ENCODE measurements at places on chromosomes 4 and X.

DNA sequence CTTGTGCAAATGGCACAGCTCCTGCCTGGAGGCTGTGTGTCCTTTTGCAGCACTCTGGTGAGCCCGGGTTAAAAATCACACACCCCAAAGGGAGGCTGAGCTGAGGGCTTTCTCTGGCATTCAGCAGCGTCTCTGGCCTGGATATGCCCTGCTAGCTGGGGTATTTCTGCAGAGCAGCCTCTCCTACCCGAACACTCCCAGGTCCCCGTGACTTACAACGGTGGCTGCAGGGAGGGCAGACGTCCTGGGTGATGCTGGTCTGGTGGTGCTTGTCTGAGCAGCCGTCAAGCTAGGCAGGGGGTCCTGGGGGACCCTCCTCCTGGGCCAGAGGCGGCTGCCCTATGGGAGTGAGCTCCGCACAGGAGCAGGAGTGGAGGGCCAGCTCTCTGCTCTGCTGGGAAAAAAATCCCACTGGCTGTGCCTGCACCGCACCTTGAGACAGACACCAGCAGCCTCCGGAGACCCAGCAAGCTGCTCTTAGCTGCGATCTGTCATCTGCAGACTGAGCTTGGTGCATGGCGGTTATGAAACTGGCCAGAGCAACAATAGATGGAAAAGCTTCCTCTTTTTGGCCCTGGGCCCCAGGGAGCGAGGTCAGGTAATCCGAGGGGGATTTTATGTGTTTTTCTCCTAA, 41.3 kb upstream of the ASMTL start:
- DNase-seq: no peak

GRCh38 chrX:150984169-150984824, 1.2 kb downstream of the HMGB3 start:
- DNase-seq: peak; percentile 16

GRCh38 chr4:95505151-95505550, 43.6 kb downstream of the UNC5C start:
- no peak for DNase-seq

DNA sequence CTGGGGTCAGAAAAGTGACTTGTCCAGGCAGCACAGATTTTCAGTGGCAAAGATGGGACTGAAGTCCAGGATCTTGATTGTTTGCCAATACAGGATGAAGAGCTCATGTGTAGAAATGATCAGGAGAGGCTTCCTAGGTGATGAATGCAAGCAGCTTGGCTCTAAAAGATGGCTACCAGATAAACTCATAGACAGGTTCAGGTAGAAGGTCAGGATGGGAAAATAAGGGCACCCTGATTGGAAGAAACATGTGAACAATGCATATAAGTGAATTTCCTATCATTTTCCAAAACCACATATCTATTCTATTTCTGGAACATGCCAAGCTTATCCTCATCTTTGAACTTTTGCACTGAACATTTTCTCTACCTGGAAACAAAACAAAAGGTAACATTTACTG, 87.7 kb downstream of the FAM13A start:
- no peak for DNase-seq

DNA sequence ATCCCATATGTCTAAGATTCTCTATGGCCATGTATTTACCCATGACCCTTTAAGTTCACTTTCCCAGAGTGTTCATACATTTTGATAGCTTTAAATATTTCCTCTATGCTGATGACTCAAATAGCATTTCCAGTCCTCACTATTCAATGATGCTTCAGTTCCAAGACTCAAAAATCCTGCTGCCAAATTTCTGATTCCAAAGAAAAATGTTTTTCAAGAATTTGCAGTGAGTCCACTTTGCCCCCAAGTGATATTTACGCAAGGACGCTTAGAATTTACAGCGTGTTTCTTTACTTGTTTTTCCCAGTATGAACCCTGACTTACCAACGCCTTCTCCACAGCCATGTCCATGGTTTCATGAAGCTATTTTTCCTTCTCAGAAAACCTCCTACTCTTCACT, 127.9 kb upstream of the PCDH18 start:
- no peak for DNase-seq

DNA sequence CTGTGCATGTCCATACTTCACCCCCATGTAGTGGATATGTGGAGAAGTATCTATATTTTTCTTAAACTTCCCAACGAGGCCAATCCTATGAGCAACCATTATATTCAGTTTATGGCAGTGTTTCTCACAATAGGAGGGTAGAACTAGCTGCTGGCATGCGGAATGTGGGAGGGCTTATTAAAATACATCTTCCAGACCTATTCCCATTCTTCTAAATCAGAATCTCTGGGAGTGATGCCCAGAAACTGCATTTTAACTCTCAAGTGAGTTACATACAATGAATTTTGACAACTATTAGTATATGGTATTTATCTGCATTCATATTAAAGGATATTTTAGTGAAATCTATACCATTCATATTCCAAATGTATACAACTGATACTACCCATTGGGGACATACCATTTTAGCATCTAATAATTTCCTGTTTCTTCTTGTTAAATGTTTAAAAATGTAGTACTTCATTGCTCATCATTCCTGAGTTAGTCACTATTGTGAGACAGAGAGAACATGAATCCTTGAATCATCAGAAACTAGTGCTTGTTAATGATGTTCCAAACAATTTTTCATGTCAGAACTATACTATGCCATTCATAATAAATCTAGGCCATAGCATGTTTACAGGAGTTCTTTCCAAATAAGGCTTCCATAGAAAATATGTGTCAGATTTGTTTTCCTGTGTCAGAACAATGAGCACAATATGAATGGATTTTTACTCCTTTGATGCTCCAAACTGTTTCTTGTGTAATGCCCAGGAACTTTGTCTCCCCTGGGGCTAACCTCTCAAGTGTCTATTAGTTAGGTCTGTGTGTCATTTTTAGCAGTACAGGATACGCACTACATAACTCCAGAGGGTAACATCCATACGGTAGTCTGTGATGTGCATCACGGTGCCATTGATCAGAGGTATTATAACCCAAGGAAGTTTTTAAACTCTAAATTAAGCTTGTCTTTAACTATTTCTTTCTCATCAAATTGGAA, 198.8 kb upstream of the BMP3 start:
- DNase-seq: no peak

- no peak for DNase-seq
Measured at GRCh38 chr4:125115476-125115875, 199.3 kb upstream of the FAT4 start.

DNA sequence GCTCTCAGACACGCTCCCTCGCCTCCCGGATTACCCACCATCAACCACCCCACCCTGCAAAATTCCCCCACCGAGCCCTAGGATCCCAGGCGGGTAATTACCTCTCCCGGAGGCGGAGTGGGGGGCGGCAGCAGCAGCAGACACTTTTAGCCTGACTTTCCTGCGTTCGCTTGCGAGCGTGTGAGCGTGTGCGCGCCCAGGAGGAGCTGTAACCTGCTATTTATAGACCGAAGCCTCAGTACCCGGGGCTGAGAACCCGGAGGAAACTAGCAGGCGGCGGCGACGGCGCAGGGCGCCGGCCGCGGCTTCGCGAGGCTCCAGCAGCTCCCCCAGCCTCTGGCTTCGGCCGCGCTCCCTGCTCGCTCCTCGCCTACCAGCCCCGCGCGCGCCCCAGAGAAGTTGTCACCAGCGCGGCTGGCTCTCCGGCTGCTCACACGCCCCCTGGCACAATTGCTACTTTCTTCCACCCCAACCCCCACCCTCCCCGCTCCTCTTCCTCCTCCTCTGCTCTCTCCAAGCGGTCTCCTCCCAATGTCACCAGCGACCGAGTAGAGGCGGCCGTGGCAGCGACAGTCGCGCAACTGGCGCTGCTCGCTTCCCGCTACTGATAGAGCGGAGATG, at the start of gene INPP4B:
Gene INPP4B (minus strand): TSS at position 194 of the 621 bp plus-strand sequence.
- peak; percentile 45 for DNase-seq

DNA sequence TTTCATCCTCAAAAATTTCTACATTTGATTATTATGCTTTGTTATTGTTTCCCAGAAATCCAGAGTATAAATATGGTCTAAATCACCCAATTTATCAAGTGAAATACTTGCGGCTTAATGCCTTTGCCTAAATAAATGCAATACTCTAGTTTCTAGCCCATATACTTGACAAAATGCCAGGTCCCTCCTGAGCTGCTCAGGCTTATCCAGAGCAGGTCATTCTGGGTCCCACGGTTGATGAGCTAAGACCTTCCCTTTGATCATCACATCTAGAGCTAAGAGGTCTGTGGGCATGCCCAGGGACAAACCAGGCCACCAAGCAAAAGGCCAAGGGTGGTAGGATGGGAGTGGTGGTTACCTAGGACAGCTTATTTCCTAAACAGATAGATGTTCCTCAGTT, 180.1 kb downstream of the SMIM20 start:
- DNase-seq: no peak

GRCh38 chr4:109990261-109991257, 77.9 kb downstream of the EGF start:
- no peak for DNase-seq

DNA sequence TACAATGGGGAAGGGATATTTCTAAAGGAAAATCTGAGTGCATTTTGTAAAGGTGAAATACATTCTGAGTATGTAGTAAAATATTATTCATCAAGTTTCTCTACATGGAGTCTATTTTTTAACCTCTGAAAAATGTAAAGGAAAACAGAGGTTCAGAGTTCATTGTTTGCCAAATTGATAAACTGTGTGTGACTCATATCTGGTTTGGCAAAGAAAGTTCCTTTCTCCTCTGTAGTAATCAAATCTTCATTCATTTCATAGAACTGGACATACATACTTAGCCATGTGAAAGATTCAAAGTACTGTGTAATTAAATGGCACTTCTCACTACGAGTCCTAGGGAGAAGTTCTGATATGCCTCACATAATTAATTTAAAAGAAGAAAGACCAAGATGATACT, 61.6 kb downstream of the HPGD start:
- no peak for DNase-seq
